RPMI7951 (cell line): ENCODE measurements at places on chromosomes 13 and 19. TPM values are rescaled to one million over a fixed set of nuclear protein-coding genes. Genes with fewer than 3 reads are reported as not detected.

CYP2F1 gene
- total RNA-seq = not detected in 2 replicates

OR7D2 gene
- not detected in 2 replicates for total RNA-seq

ERF gene
- 31.6 and 40.1 TPM in 2 replicates for total RNA-seq

ZNF835 gene
- 0.24 TPM in 1 of 2 replicates, not detected in the other for total RNA-seq

PRSS57 gene
- not detected in 2 replicates for total RNA-seq

UPK1A gene
- total RNA-seq = 0.29 TPM in 1 of 2 replicates, not detected in the other
